Ascending aorta (tissue), 2 donors: ENCODE measurements at places on chromosomes 11 and 22. TPM values are rescaled to one million over a fixed set of nuclear protein-coding genes. Genes with fewer than 3 reads are reported as not detected.

DNA sequence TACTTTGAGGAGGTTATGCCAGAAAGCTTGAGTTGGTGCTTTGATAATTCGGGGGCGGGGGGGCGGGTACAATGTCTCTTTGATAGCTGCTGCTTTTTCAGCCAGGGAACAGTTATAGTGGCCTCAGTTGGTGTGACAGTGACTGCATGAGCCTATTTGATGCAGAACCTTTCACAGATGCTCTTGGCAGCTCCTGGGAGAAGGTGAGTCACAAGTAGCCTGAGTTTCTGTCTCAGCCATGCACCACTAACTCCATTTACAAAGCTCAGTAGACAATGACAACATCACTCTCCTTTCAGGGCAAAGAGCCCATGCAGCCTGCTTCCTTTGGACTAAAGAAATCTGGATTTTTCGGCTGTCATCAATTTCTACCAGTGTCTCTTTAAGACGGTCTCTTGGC is 42.1 kb upstream of the SEZ6L start:
- DNase-seq: no peak

The SLC7A4 gene
- total RNA-seq: 20.4 TPM

DNA sequence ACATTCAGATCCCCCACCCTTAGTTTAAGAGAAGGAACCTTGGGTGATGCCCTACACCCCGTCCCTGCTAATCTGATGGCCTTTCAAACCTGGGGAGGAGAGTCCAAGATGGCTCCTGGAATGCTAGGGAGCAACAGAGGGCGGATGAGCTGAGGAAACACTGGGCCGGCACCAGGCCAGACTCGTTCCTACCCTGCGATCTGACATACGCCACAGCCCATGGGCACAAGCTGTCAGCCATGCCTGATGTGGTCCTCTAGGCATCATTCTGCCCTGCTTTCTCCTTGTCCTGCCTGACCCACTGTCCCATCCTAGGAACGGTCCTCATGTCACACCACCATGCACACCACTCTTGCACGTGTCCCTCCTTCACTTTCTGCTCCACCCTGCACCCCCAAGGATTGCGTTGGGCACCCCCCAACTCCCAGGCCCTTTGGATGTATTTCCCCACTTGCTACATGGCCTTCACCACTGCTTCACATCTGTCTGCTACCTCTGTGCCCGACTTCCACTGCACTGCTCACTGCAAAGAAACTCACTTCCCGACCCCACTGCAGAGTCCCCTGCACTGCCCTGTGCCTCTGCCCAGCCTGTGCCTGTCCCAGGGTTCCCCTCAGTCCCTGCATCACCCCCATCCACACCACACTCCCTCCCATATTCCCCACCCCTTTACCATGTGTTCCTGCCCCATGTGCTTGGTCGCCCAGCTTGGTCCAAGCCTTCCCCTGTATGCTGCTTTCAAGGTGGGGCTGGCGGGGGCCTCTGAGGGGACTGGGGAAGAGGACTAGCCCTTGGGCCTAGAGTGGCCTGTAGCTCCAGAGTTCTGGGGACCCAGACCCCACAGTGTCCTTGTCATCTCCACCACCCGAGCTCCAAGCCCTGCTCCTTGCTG is 29.2 kb downstream of the USP35 start:
- no peak for DNase-seq

GRCh38 chr11:11043721-11044120 is 185.9 kb upstream of the ZBED5 start:
- no peak for DNase-seq

DNA sequence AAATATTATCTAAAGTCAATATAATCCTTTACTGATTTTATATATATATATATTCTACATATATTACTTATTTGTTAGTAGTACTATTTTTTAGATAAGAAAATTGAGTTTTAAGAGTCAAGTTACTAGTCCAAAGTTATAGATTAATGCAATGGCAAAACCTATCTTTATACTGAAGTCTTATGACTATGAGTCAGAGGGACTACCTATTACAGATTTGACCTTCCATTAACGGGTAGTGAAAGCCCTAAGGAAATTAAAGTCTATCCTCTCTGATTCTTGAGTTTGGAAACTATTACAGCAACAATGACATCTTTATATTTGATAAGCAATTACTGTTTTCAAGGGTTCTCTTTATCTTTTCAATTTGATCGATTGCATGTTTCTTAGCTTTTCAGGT is 315.8 kb downstream of the CASP12 start:
- DNase-seq: no peak

- DNase-seq: no peak
Measured at GRCh38 chr22:39349506-39349966, 255 bp upstream of the SYNGR1 start.

DNA sequence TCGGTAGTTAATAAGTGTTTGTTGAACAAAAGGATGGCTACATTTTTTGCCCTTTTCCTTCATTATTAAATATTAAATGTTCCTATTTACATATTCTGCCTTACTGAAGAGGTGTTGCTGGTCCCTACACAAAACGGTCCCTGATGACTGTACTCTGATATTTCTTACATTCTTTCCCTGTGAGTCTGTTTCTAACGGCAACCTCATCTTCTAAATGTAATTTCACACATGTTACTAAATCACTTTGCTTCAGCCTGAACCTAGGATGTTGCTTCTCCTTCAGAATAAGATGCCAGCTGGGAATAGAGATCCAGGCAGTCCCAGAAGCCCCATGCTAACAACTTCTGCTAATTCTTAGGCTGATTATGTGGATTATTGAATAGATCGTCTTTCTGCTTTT is 50.3 kb downstream of the SPON1 start:
- DNase-seq: no peak

- DNase-seq: no peak
Measured at GRCh38 chr11:117840881-117841550, 16.5 kb upstream of the FXYD2 start.

DNA sequence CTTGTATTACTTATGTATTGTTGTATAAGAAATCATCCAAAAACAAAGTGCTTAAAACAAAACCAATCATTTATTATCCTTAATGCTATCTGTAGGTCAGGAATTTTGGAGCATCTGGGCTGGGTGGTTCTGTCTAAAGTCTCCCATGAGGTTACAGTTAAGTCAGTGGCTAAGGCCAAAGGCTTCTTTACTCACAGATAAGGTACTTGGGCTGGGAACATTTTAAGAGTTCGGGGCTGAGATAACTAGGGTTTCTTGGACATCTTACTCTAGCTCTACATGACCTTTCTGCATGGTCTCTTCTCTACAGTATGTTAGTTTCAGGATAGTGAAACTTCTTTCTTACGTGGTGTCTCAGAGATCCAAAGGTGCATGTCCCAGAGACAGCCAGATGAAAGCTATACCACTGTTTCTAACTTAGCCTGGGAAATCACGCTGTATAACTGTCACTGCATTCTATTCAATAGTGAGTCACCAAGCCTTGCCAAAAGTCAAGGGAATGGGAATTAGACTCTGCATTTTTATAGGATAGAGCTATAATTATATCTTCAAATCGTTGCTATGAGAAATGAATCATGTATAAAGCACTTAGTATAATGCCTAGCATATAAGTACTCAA is 29.6 kb downstream of the SOX6 start:
- DNase-seq: no peak

GRCh38 chr11:121497176-121497998 is 44.6 kb upstream of the SORL1-AS1 start:
- no peak for DNase-seq

GRCh38 chr11:130705670-130706421 is 210.4 kb downstream of the SNX19 start:
- no peak for DNase-seq

DNA sequence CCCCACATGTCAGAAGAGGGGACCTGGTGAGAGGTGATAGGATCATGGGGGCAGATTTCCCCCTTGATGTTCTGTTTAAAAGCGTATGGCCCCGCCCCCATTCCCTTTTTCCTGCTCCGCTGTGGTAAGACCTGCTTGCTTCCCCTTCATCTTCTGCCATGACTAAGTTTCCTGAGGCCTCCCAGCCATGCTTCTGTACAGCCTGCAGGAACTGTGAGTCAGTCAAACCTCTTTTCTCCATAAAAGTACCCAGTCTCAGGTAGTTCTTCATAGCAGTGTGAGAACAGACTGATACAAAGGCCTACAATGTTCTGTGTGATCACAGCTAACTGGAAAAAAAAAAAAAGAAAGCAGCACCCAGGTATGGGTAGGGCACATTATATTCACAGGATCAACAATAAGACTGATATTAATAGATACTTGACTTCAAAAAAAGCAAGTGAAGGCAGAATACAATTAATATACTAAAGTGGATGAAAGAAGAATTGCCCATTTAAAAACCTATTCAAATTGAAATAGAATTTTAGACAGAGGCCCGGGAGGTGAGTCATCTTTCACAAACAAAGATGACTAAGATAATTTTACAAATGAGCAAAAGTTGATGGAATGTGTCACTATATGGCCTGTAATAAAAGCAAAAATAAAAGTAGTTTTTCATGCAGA is 1.7 kb upstream of the OR52K1 start:
- no peak for DNase-seq

The ESAM gene
- total RNA-seq: 257 TPM

The VEGFB gene
- 188 TPM for total RNA-seq

- no peak for DNase-seq
Measured at GRCh38 chr11:3196161-3197043, 22.2 kb downstream of the MRGPRG start.

- DNase-seq: peak; percentile 97
Measured at GRCh38 chr11:68010090-68011041, at the start of gene ALDH3B1. Gene ALDH3B1, plus strand, starts transcription at chr11:68010327. Its CDS starts 4,971 bp downstream, at chr11:68015298.

- peak; percentile 50 for DNase-seq
Measured at GRCh38 chr11:86688398-86689179, 16.2 kb upstream of the ME3 start.

DNA sequence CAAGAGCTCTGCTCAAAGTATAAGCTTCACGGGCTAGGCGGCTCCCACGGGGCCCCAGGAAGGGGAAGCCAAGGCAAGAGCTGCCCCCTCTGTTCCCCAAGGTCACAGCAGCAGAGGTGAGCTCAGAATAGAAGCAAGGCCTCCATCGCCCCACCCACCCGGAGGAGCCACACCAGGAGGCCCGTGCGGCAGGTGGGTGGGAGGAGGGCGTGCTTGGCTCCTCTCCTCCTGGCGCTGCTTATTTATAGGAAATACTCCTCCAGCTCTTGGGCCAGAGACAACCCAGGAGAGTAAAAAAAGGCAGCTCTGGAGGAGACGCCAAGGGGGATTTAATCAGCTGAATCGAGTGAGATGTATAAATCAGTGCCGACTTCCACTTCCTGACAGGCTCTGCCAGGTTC is 87.8 kb downstream of the FEZ1 start:
- DNase-seq: no peak

The ARHGAP42 gene
- 4.7 TPM for total RNA-seq

GRCh38 chr22:19892925-19893324 is 38.3 kb upstream of the GNB1L start:
- DNase-seq: no peak

DNA sequence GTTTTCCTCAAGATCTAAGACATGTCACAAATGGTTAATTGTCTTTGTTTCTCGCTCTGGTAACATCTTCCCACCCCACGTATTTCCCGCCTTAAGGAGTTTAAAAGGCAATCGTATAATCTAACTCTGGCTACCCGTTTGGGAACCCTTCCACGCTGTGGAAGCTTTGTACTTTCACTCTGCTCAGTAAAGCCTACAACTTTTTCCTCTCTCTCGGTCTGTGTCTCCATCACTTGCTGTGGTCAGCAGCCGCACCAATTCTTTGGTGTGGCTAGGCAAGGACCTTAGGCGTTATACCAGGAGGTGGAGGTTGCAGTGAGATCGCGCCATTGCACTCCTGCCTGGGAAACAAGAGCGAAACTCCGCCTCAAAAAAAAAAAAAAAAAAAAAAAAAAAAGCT is 1430.1 kb downstream of the LRRC4C start:
- no peak for DNase-seq

- no peak for DNase-seq
Measured at GRCh38 chr11:62999649-63000048, 14.9 kb upstream of the SLC22A6 start.

- no peak for DNase-seq
Measured at GRCh38 chr11:83162377-83162776, 5.4 kb downstream of the PCF11 start.

- DNase-seq: no peak
Measured at GRCh38 chr22:40010746-40011145, 16.0 kb downstream of the FAM83F start.

The MIAT gene
- total RNA-seq: 0.53 TPM

GRCh38 chr22:37817705-37818408 is 5.3 kb upstream of the GALR3 start:
- peak; percentile 89 for DNase-seq

- no peak for DNase-seq
Measured at GRCh38 chr11:77287615-77288273, 13.7 kb downstream of the GDPD4 start.

The DENND6B gene
- 1.4 TPM for total RNA-seq

GRCh38 chr11:20109731-20110445 is 50.4 kb downstream of the DBX1 start:
- no peak for DNase-seq

DNA sequence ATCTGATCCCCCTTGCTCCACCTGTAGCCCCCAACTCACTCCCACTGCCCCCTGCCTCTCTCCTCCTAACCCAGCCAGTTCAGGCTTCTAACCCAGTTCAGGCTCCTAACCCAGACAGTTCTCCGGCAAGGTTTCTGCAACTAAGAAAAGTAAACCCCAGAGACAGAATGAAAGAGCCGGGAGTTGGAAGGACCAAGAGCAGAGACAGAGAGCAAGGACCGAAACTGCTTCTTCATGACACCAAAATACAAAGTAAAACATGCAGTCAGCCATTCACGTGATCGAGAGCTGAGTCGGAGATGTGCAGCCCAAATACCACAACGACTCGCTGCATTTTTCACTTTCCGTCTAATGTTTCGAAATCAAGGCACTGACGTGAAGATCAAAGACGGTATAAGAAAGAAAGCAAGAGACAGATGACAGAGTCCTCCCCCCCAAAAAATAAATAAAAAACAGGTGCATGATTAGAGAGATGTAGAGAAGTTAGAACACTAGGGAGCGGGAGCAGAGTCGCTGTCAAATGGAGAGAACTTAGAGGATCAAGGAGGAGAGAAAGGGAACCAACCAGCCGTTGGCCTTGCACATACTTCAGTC is 884 bp downstream of the IL10RA start:
- no peak for DNase-seq

- DNase-seq: no peak
Measured at GRCh38 chr22:28703436-28703835, 23.8 kb upstream of the TTC28 start.

DNA sequence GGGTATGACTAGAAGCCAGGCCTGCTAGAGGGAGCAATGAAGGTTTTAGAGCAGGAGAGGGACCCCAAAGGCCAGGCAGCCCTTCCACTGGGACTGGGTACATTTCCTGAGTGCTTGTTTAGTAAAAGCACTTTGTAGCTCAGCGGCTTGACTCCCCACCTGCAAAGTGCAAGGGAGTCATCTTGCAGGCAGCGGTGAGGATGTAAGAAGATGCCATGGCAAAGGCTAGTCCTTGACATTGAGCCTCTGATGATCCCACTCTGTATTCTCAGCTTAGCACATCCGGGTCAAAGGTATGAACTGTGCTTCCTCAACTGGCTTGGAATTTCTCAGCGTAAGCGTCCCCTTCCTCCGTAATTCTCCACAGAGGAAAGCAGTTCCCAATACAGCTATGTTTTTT is 3.1 kb upstream of the UBE2L3 start:
- DNase-seq: no peak
